ENCODE measurements at places on chromosomes 12 and 14.

GRCh38 chr14:75399843-75400775 is 27.7 kb upstream of the JDP2 start:
- DNase-seq = peak; percentile 60

- no peak for DNase-seq
Measured at GRCh38 chr12:131610181-131610580, 100.7 kb upstream of the SFSWAP start.

- DNase-seq = no peak
Measured at GRCh38 chr12:106945261-106945851, 10.4 kb upstream of the TMEM263 start.

- DNase-seq = no peak
Measured at GRCh38 chr12:58163021-58163420, 221.7 kb downstream of the ATP23 start.

DNA sequence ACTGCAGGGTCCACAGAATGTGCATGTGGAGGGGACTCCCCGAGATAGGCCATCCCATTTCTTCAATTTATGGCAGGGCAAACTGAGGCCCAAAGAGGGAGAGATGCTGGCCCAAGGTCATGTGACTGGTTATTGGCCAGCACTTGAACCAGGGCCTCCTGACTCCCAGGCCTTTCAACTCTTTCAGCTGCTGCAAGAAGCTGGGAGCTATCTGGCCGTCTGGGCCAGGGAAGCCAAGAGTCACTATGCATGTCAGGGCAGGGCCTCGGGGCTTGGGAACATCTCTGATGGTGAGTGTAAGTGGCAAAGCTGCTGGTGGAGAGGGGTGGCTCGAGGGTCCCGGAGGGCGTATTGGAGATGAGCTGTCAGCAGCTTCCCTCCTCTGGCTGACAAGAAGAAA is 9.5 kb upstream of the LTBP2 start:
- no peak for DNase-seq

DNA sequence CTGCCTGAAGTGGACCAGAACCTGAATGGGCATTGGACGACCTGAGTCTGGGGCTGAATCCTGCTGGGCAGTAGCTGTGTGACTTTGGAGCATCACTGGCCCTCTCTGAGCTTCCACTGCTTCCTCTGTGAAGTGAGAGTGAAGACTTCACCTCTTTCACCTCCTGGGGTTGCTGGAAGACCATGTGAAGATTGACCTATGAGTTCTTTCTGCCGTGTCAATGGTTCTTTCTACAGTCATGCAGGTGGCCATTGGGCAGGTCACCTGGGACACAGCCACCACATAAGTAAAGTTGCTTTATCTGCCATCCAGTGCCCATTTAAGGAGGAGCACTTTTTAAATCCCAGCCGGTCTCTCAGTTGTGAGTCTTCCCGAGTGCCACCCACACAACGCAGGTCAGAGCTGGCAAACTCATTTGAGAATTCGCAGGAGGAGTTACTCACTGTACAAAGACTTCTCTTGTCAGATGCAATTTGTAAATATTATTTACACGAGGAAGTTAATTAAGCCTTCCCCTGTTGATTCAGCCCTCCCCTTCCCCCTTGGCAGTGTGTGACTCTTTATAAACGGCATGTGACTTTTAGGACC is 74.8 kb upstream of the TCL1B start:
- DNase-seq = peak; percentile 14

DNA sequence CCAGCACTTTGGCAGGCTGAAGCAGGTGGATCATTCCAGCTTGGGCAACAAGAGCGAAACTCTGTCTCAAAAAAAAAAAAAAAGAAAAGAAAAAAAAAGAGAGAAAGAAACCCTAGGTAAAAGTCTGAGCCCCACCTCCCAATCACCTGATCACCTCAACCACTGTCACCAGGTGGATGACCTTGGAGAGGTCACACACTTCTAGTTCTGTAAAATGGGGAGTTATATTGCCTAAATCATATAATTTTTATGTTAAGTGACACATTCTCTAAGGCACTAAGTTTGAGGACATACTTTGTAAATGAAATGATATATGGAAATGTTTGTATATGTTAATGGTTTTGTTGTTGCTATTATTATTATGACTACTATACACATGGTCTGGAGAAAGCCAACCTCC is 1.5 kb upstream of the ERBB3 start:
- no peak for DNase-seq

Data from SW480 (cell line).